DMS153 (cell line): ENCODE measurements at places on chromosomes 1 and 21.

DNA sequence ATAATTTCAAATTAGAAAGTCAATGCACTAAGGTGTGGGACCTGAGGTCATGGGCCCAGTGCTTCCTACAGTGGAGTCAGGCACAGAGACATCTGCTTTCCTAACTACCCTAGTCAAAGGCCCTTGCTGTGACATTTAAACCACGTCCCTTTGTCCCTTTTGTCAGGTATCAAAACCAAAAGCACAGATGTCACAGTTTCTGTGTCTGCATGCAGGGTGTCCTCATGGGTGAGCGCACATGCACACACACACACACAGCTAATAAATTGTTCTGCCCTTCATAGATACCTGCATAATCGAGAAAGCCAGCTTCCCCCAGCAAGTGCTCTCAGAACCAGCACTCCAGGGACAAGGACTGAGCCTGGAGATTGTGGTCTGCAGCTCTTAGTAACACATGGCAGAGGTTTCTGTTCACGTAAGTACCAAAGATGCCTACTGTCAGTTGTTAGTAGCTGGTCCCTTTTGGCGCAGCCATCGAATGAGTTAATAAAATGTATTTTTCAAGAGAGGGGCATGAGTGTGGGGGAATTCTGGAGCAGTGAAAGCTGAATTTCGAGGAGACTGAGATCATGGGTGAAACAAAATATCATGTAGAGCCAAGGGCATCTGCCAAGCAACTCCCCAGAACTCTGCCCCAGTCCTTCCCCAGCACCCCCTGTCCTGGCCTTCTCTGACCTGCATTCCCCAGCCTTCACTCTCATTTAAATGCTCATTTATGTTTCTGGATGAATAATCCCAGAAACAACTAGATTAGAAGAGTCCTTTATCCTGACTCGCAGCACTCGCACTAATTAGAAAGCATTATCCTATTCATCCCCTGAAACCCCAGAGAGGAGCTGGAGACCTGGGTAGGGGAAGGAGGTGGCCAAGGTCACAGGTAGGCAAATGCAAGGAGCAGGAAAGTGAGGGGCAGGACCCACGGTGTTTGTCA lies 25.5 kb downstream of the TNR start:
- peak; percentile 31 for DNase-seq

DNA sequence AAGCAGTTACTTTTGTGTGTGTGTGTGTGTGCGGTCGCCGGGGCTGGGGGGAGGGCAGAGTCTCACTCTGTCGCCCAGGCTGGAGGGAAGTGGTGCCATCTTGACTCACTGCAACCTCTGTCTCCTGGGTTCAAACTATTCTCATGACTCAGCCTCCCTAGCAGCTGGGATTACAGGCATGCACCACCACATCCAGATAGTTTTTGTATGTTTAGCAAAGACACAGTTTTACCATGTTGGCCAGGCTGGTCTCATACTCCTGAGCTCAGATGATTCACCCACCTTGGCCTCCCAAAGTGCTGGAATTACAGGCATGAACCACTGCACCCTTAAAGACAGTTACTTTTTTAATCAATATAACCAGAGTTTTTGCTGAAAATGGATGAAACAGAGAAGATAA lies 207.0 kb downstream of the PTPRC start:
- no peak for DNase-seq

DNA sequence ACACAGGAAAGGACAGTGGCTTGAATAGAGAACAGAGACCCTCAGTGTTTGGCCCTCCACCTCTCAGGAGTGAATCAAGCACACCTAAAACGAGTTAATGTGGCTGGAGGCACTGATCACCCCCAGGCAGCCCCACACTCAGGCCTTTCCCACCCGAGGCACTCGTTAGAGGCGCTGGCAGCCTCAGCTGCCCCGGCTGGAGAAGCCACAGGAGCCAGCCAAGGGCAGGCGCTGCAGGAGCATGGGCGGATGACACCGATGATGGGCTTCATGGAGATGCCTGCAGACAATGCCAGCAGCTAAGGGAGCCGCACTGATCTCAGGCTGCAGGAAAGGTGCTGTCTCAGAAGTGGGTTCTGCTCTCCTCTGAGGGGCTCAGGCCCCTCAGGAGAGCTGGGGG lies 24.1 kb upstream of the ABCG1 start:
- DNase-seq = no peak

DNA sequence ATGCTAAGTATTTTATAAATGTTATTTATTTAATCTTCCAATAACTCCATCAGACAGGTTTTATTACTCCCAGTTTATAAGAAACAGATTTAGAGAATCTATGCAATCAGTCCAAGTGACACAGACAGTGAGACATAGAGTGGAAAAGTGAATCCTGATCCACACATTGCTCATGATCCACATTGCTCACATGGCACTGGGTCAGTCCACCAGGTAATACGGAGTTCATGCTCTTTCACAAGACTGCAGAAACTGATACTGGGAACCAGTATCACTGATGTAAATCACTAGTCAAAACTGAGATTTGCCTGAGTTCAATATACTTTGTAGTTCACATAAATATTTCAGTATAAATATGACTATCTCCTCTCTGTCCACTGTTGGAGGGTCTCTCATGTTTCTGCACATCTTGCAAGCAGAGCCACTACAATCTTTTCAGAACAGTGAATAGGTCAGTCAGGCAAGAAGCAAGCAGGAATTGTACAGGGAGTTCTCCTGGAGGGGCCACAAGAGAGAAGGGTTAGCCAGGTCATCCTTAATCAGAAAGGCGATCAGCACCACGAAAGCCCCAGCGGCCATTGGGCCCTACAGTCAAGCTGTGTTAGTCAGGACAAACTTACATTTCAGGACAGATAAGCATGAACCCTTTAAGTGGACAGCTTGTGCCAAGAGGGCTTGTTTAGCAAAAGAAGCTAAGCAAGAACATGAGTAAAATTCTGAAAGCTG lies 275.4 kb upstream of the NR5A2 start:
- no peak for DNase-seq

DNA sequence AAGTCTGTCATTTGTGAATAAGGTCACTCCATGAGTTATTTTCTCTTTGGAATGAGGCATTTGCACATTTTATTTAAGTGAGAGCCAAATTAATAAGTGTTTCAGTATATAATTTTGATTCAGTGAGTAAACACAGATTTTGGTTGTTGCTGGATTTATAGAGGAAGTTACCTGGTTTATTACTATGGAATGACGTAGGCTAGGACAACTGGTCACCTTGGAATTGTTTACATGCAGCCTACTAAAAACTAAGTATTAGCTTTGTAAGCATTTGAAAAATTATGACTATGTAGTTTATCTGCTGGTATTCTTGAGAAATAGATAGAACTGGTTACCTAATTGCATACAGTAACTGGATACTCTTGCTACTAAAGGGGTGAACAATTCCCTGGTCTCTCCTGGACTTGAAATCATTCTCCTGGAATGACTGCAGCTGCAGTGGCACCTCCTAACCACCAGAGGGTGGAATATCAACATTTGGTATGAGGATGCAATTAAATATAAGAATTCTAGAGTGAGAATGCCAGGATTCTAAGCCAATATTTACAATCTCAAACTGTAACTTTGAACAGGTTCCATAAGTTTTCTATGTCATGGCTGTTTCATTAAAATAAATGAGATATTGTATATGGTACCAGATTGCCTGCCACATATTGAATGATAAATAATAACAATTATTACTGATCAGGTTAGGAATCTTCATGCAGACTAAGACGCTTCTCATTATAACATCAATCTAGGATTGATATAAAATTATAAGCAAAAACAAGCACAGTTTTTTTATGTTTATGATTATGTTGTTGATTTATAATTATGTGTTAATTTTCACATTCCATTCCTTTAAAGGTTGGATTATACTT lies 3.5 kb upstream of the KRTAP27-1 start:
- DNase-seq = peak; percentile 13

- DNase-seq = no peak
These were observed 760 bp upstream of the NPHP4 start for GRCh38 chr1:5992814-5993555.

- no peak for DNase-seq
These were observed 782 bp downstream of the CSDE1 start for GRCh38 chr1:114756949-114757454.

- DNase-seq = no peak
These were observed 4.5 kb upstream of the SCMH1 start for GRCh38 chr1:41246568-41246967.

DNA sequence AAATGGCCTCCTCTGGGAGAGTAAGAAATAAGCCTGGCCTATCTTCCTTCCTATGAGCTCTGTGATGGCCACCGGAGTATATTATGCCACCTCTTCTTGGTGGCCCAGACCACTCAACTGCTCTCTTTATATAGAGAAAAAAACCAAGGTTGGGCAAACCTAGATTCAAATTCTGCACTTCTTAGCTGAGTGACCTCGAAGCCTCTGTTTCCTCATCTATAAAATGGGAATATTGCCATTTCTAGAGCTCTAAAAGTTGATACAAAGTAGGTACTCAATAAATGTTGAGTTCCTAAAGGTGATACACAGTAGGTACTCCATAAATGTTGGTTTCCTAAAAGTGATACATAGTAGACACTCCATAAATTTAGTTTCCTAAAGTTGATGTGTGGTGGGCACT lies 120.7 kb downstream of the HLCS start:
- no peak for DNase-seq

- DNase-seq = no peak
These were observed 43.6 kb downstream of the ARID1A start for GRCh38 chr1:26739329-26739914.

- no peak for DNase-seq
These were observed 9.9 kb downstream of the TOR1AIP2 start for GRCh38 chr1:179867493-179868330.

DNA sequence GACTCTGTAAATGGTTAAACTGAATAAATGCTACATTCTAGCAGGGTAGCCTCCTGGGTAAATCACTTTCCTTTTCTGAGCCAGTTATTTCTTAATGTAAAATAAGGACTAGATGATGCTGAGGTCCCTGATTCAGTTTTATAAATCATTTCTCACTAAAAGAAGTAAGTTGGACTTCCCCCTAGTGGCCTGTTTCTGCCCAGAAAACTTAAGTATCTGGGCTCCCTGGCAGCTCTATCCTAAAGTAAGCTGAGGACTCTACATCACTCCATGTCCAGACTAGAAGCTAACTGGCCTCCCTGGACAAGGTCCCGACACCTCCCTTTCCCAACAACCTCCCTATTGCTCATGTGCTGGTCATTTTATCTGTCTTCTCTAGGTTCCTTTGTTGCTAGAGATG lies 3.0 kb downstream of the GPN2 start:
- no peak for DNase-seq

DNA sequence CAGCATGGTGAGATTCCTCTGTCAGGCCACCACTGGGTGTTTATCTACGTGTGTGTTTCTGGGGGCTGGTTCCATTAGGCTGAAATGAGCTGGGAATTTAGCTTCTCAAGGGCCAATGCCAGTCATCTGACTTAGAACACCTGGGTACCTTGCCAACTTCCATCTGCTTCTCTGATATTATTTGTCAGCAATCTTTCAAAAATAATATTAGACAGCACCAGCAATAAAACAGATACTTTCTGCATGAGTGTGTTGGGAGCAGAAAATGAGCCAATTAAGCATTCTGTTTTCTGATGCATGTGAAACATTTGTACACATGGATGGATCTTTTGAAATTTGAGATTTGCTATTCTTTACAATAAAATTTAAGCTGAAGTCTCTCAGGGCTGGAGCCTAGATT lies 124.1 kb downstream of the RYR2 start:
- no peak for DNase-seq

- no peak for DNase-seq
These were observed 27.6 kb upstream of the SLAMF1 start for GRCh38 chr1:160674415-160674814.

DNA sequence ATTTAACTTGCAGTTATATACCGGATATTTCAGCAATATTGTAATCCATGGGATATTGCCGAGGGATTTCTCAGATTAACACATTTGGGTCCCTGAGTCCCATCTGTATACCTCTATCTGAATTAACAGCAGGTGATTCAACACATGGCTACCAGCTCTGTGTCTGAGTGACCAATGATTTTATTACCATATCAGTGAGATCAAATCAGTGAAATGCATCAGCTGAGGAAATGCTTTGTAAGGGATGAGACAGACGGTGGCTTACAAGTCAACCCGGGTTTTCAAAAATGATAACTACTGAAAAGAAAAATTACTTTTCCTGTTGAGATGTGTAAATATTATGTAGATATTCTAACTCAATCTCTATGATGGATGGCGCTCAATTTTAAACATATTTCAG lies 504.1 kb upstream of the PKN2 start:
- DNase-seq = no peak

GRCh38 chr1:56512724-56513494 lies 66.5 kb downstream of the PLPP3 start:
- DNase-seq = no peak
